Stimulated activated naive B cell treated with anti-CD40 and anti-IgM and Interleukin-4, amounts not matched to agents 10 μg/mL and 1 μg/mL and 100 μg/mL, for 72 hours (primary cell): ENCODE measurements at places on chromosomes 5 and 9.

DNA sequence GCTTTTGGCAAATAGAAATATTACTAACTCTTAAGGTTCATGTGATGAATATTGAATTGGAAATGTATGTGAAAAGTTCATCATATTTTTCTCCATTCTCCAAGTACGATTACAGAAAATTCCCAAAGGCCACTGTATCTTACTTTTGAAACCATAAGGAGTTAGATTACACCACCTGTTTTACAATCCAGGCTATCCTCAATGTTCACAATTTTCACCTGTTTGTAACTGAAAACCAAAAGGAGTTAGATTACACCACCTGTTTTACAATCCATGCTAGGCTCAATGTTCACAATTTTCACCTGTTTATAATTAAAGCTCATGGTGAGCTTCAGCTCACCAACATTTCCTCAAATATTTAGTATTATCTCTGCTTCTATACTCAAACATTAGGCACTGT is 188.0 kb downstream of the HCN1 start:
- H3K4me1 ChIP-seq, result no peaks in the 10 kb centered on the region
- no peak overlapping the region for H3K4me3 ChIP-seq
- DNase-seq, result no peak
- no peaks in the 10 kb centered on the region for H3K27me3 ChIP-seq

DNA sequence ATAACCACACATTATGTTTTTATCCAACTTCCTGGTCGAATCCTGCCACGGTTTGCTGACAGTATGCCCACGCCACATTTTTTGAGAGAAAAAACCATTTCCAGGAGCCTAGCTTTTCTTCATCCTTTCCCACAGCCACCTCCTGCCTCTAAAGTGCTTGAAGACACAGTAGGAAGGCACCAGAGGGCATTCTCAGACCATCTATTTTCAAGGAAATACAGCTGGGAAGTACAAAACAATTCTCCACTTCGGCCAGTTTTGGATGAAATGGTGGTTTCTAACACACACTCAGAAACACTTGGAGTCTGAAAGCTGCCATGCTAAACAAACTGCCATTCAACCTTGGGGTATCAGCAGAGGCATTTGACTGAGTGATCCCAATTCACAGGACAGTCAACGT is 86.3 kb upstream of the RPS23 start:
- H3K27ac ChIP-seq, result no peak overlapping the region
- H3K27me3 ChIP-seq, result no peaks in the 10 kb centered on the region
- DNase-seq, result no peak
- H3K4me3 ChIP-seq, result no peak overlapping the region
- peaks cover 10% of the 10 kb centered on the region for H3K4me1 ChIP-seq

DNA sequence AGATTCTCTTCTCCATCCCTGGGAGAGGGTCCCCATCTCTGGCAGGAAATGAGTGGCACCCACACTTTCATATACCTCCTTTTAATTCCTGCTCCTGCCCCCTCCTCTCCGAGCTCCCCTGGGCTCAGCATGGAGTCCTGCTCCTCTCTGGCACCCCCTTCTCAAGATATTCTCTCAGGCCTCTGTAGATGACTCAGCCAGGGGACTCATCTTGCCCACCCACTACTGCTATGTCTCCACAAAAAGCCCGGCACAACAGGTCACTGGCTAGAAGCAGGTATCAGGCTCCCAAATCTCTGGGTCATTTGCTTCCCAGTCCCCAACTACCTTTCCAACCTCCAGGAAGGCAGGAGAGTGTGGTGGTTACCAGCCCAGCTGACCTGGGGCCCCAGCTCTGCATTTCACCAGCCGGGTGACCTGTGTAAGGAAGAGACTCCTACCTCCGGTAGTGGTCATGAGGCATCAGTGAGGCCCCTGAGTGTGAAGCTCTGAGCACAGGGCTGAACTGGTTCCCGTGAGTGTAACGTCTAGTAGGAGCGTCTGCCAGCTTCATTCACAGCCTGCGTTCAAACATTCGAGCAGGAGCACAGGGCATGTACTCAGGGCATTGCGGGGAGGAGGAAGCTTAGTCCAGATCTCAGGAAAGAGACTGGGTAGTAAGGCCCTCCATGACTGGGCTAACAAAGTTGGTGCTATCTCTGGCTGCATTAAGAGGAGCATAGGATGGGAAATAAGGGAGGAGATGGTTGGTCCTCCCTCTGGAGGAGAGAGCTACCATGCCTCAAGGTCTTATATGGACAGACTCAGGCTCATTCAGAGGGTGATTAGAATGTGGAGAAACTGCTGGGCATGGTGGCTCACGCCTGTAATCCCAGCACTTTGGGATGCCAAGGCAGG is 63.7 kb downstream of the LMX1B start:
- peaks cover 3% of the 10 kb centered on the region for H3K36me3 ChIP-seq
- DNase-seq, result no peak
- peak overlapping the region; percentile 37 for H3K4me3 ChIP-seq
- peaks cover 82% of the 10 kb centered on the region for H3K27me3 ChIP-seq

DNA sequence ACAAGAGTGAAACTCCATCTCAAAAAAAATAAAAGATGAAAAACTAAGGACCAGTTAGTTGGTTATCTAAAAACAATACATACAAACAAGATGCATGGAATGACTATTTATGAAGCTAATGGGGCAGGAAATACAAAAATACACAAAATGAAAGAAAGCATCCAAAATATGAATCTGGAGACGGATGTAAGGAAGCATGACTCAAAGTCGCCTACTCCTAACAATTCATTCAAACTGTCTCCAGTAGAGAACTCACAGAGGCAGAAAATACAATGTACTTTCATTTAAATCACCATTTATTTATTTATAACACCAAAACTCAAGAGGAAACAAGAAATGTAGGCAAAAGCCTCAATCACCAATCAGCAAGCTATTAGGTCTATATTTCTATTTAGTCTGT is 68.4 kb downstream of the SCAI start:
- H3K4me1 ChIP-seq, result no peaks in the 10 kb centered on the region
- H3K27me3 ChIP-seq, result no peaks in the 10 kb centered on the region
